Right lung (tissue), 10 donors: ENCODE measurements at places on chromosomes 3 and 15. TPM values are rescaled to one million over a fixed set of nuclear protein-coding genes. Genes with fewer than 3 reads are reported as not detected.

ADPGK gene
- 63.6 TPM for polyA plus RNA-seq

PARP15 gene
- 1.1 TPM for polyA plus RNA-seq

GALNT15 gene
- polyA plus RNA-seq: 0.97 TPM

DNA sequence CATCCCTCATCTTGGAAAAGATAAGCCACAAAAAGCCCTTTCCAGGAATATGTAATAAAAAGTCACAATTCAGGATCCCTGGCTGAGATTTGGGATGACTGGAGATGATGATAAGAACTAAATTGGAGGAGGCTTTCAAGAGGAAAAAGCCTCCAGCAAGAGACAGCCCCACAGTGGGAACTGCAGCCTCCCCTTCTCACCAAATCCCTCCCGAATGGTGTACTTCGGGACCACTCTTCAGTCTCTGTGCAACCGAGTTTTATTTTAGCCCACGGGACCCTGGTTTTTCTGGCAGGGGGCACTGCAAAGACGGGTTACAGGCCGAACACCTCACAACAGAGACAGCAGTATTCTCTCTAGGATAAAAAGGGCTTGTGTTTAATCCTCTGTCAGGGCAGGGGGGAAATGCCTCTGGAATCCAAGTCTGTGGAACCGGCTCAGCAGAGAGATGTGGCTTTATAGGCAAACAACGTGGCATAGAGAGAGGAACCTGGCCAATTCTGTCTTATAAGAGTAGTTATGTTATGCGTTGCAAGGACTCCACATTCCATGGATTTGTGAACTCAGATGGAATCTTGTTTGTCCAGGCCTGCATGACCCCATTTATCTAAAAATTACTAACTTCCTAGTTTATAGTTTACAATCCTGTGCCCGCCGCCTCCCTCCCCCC lies 1.2 kb upstream of the LMCD1 start:
- peak; percentile 60 for DNase-seq

DNA sequence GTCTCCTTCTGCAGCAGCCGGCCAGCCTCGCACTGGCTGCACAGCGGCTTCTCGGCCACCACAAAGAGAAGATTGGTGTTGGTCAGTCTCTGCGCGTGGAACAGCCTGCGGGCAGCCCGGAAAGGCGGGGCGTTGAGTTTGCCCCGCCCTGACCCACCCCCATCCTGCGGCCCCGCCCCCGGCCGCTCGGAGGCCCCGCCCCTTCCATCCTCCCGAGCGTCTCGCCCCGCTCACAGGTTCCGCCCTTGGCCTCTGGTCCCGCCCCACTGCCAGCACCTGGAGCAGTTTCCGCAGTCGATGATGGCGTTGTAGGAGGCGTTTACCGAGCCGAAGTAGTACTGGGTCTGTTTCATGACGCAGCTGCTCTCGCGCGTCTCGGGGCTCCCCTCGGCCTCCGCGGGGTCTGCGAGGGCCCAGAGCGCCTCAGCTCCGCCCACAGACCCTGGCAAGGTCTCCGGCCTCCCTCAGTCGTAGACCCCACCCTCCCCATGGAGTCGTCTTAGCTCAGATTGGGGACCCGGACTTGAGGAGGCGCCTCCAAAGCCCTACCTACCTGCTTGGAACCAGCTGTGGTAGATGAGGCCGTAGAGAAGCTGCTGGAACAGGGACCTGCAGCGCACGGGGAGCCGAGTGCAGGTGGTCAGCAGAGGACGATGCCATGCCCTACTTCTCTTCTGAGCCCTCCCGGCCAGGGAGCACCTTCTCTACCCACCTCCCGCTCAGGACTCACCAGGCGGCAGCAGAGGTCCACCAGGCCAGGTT lies 5.9 kb upstream of the TMEM115 start:
- peak; percentile 56 for DNase-seq

LTK gene
- polyA plus RNA-seq: 3.7 TPM

DNA sequence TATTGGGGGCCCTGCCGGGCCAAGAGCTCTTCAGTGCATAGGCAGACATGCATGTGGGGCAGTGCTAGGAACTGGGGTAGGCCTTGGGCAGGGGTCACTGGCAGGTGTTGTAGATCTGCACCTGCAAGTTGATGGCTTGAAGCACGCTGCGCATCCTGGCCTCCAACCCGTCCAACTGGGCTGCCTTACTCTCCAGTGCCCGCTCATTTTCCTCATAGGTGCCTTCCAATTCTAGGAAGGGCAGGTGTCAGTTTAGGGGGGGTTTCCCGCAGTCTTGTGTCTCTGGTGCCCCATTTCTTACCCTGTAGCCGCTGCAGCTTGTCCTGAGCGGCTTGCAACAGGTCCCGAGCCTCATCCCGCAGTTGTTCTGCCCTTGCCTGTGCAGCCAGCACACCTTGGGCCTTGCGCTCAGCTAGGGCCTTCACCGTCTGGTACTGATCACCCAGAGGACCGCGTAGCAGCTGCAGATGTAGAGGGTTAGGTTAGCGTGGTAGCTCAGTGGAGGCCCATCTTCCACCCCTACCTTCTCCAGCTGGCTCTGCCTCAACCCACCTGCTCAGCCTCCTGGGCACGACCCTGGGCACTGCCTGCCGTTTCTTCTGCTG lies 611 bp upstream of the USP19 start:
- DNase-seq: no peak

DNA sequence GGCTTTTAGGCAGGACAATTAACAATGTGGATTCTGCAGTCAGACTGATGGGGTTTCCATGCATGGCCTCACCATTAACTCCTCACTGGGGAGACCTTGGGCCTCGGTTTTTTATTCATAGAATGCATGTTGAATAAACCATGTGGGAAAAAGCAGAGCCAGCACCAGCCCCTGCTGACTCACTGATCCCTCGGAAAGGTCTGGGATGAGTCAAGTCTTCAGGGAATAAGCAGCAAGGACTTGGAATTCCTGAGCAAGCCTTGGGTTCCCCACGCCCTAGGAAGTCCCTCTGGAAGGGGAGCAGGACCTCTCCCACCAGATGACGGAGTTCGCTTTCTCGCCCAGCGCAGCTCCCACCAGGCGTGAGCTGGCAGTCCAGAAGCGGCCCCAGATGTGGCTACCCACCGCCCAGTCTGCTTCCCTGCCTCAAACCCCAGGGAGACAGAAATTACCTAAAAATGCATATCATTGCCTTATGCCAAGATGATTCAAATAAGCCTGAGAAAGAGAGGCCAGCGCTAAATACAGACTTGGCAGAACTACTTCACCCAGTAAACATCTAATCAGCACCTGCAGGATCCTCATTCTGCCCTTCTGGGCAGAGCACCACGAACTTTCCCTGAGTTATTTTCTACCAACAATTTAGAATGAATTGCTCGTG lies 45.4 kb downstream of the BTD start:
- no peak for DNase-seq

- no peak for DNase-seq
Observed at GRCh38 chr3:39226106-39226741, 33.8 kb upstream of the XIRP1 start.

SCAMP5 gene
- 14.2 TPM for polyA plus RNA-seq
